Activated naive CD8-positive, alpha-beta T cell treated with anti-CD3 and anti-CD28 coated beads, Interleukin-2, amount 10 ng/mL, durations not matched to agents 7 days and 5 days (primary cell): ENCODE measurements at places on chromosomes 12 and 14. TPM values are rescaled to one million over a fixed set of nuclear protein-coding genes. Genes with fewer than 3 reads are reported as not detected.

The TMEM179 gene
- not detected for total RNA-seq

The C14orf93 gene
- 11.4 TPM for total RNA-seq

The PLXNC1 gene
- total RNA-seq = 40.6 TPM

The CLEC14A gene
- not detected for total RNA-seq

The KLRC1 gene
- total RNA-seq = 12.1 TPM

The SLC35F4 gene
- not detected for total RNA-seq

The TAMALIN gene
- total RNA-seq = 17.1 TPM

The CISTR gene
- total RNA-seq = not detected

The TMEM119 gene
- 0.48 TPM for total RNA-seq

The CEBPE gene
- 1.8 TPM for total RNA-seq

The WIF1 gene
- not detected for total RNA-seq

The PLEKHG7 gene
- total RNA-seq = not detected

The BEGAIN gene
- 1.5 TPM for total RNA-seq

The SERPINA3 gene
- total RNA-seq = not detected
